ENCODE measurements at places on chromosomes 4 and X.
A peak's percentile ranks its signal among the peaks of the same experiment; 100 is the strongest.

GRCh38 chr4:113511944-113512343, 249.6 kb downstream of the CAMK2D start:
- no peak for DNase-seq

- no peak for DNase-seq
Measured at GRCh38 chrX:122567911-122568310, 616.2 kb upstream of the GRIA3 start.

DNA sequence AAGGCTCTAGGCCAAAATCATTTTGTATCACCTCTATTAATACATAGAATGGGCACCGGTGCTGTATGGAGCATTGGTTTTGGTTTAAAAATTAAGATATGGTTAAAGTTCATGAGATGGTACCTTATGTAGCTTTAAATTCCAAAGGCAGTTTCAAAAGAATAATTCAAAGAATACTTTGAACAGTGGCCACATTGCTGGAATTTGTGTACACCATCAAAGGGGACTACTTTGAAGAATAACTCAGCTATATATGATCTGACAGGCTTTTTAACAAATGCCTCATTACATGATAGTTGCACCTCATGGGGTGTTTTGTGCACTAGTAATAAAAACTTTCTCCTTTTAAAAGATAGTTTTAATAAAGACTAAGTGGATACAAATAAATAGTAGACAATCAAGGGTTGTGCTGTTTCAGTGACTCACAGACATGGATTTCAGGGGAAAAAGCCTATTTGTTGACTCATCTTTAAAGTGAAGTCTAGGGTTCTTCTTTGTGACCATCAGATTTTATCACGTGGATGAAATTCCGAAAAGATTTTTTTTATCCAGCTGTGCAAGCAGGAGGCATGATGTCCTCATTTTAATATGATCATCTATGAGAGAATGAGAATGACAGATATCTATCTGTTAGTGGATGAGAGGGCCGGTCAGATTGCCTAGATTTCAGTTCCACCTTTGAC, 12.8 kb downstream of the MTM1 start:
- peak; percentile 78 for DNase-seq

GRCh38 chr4:16897991-16898827, at the start of gene LDB2:
TSS of gene LDB2 (minus strand) at chr4:16898645.
- no peak for DNase-seq

- DNase-seq = no peak
Measured at GRCh38 chrX:134368126-134368525, 91.8 kb upstream of the HPRT1 start.

DNA sequence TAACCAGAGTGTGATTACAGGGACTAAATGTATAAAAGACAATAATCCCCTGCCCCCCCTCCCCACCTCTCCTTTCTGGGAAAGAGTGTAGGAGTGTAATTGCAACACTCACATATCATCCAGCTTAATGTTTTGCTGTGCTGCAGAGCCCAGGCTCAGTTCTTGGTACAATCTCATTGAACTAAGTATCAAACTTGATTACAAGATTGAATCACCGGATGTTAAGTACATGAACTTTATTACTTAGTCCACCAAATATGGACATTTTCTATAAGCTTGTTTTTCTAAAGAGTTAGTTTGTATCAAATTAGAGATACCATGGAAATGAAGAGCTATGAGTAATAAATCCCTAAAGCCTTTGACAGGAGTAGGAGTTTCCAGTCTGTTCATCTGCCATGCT, 559.1 kb downstream of the ZNF674 start:
- no peak for DNase-seq

GRCh38 chr4:85587952-85588351, 113.0 kb downstream of the ARHGAP24 start:
- DNase-seq = no peak

Data from A172 (cell line).